RCC 7860 (cell line): ENCODE measurements at places on chromosomes 1 and 21.
A peak's percentile ranks its signal among the peaks of the same experiment; 100 is the strongest.

GRCh38 chr1:106698660-106699059, 357.8 kb upstream of the PRMT6 start:
- no peak for DNase-seq

DNA sequence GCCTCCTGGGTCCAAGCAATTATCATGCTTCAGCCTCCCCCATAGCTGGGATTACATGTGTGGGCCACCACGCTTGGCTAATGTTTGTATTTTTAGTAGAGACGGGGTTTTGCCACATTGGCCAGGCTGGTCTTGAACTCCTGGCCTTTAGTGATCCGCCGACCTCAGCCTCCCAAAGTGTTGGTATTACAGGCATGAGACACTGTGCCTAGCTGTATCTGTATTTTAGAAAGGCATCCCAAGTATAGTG, 69.3 kb downstream of the NKAIN1 start:
- no peak for DNase-seq

DNA sequence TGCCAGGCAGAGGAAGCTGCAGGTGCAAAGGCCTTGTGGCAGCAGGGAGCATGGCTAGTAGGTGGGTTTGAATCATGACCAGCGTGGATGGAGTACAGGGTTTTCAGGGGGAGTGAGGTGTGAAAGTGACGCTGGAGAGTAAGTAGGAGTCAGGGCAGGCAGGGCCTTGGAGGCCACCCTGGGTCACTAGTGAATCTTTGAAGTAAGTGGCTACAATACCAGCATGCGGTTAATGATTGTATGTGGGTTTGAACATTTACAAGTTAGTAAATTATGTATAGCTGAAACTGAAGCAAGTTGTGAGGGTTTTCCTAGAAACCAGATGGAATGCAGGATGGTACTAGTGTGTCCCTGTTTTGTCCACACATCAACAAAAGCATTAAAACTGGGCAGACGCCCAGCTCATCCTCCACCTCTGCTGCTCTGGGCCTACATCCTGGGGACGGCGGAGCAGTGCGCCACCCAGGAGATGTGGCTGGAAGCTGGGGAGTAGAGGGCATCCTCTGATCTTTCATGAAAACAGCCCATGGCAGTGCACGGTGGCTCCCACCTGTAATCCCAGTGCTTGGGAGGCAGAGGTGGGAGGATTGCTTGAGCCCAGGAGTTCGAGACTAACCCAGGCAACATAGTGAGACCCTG, 41.2 kb upstream of the B3GALNT2 start:
- no peak for DNase-seq

DNA sequence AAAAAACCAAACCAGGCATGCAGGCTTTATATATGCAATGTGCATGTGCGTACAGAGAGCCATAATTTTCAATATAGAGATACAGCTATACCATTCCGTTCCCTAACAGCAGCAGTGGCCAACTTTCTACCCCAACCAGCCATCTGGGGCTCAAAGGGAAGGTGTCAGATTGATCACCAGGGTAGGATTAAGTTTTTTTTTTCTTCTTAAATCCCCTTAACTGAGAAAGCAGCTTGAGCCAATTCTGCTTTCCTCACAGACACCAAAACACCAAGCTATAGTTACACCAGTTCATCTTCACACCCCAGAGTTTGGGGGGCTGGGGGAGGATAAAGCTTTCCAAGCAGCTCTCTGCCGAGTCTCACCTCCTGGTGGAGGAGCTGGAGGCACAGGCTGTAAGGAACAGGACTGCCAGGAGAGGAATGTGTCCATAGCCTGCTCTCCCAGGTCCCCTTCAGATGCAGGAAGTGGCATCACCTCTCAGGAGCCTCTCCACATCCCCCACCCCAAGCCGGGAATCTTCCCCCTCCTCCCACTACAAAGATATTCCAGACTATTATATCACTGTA, 87.9 kb downstream of the SSBP3 start:
- no peak for DNase-seq

DNA sequence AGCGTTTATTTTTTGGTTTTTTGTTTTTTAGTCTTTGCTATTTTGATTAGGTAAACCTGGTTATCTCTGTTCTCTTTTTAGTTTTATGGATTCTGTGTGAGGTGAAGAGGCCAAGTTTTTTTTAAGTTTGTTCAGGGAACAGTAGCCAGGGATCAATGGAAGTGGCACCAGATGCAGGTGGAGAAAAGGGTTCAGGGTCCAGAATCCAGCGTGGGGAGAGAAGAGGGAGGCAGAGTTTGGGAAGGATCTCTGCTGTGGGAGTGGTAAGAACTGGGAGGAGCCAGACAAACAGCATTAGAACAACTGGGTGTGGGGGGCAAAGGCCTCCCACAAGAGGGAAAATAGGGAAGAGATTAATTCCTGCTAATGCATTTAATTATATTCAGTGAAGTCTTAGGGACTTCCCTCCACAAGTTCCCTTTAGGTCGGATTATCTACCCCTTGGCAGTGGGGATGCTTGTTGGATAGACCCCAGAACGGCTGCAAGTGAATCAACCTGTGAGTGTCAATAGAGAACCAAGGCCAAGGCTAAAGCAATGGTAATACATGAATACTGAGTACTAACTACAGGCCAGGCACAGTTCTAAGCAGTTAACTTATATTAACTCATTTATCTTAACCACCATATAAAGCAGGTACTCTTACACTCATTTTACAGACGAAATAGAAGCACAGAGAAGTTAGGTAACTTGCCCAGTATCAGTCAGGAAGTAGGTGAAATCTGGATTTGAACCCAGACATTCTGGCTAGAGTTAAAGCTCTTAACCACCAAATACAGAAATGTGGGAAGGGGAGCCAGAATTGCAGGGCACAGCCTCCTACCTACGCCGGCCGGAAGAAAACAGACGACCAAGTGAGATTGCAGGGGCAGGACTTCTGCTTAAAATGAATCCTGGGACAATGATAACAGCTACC, 498 bp downstream of the GNAT2 start:
- DNase-seq = no peak

GRCh38 chr21:41216486-41216885, 48.5 kb downstream of the BACE2 start:
- no peak for DNase-seq

- DNase-seq = peak; percentile 44
These were observed 40.7 kb downstream of the ARHGEF10L start for GRCh38 chr1:17579951-17580939.

DNA sequence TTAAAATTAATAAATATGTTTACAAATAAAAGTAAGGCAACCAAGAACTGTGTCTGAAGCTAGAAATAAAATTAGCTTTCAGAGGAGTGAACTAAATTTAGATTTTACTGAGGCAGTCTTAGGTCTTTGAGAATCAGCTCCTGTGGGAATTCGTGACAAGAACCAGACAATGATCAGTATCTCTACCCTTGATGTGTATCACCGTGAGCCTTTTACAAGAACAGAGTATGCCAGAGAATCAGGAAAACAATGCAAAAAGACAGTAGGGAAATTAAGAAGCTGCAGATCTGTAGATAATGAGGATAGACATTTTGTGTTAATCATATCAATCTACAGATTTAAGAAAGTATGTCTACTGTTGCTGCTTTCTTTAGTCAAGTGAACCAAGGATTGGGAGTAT, 351.0 kb downstream of the COL11A1 start:
- no peak for DNase-seq

DNA sequence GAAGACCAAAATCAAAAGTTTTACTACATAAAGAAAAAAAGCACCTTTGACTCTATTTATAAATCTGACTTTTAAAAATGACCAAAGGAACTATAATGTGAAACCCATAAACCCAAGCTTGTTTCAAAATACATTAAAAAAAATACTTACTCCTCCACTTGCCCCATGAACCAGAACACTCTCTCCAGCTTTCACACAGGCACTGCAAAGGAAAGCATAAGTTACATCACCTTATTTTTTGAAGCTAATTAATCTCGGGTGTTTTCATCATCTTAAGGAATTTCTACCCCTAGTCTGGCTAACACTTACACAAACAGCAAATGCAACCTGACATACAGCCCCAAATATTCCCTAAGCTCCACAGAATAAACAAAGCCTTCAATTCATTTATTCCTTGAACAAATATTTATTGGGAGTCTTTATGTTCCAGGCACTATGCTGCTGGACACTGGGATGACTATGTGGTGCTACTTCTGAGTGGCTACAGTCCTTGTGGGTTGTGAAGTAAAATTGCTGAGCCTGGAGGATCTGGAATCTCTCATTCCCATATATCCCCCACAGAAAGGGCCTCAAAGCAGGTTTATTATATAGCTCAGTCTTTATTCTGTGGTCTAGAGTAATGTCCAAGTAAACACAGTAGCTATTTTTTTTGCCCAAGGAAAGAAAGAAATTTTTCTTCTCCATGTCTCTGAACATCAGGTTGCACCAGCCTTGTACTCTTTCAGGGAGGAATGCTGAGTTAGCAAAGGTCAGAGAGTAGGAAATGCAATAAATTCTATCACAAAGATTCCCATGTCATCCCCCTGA, 18.2 kb downstream of the CRYZ start:
- DNase-seq = no peak

DNA sequence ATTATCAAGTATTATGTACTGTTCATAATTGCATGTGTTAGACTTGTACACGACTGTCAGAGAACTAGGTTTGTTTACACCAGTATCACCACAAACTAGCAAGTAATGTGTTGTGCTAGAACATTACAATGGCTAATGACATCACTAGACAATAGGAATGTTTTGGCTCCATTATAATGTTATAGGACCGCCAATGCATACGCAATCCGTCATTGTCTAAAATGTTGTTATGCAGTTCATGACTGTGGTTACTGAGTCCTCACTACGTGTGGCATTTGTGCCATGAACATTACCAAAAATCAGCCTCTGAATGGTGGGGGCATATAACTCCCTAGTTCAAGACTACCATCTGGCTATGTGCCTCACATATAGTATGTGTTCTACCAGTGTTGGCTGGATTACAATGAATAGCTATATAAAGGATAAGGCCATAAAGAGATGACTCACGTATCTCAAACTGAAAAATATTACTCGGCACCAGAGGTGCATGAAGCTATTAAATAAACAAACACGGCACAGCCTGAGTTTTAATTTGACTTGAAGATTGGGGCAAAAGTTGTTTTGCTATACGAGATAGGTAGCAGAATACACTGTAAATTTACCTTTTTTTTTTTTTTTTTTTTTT, 89.1 kb upstream of the COL24A1 start:
- no peak for DNase-seq

DNA sequence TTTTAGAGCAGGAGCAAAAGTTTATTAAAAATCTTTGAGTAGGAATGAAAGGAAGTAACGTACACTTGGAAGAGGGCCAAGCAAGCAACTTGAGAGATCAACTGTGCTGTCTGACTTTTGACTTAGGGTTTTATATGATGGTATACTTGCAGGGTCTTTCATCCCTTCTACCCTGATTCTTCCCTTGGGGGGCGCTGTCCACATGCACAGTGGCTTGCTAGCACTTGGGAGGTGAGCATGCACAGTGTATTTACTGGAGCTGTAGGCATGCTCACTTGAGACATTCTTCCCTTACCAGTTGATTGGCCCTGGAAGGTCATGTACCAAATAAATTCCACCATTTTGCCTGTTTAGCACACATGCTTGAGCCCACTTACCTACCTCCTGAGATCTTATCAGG, 1001.3 kb upstream of the ADGRL2 start:
- no peak for DNase-seq

DNA sequence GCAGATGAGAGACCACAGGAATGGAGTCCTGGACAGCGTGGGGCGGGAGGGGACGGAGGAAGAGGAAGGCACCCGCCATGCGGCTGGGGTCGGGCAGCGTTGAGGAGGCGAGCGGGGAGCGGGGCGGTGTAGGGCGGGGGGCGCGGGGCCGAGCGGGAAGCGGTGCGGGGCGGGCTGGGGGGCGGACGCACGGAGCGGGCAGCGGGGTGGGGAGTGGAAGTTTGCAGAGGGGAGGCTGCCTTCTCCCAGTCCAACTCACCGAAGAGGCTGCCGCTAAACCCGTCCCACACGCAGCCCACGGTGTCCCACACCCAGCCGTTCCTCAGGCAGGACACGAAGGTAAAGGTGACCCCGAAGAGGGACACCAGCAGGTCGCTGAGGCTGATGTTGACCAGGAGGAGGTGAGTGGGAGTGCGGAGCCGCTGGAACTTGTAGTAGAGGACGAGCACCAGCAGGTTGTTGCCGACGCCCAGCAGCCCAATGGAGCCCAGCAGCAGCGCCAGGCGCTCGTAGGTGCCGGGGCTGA, 483 bp downstream of the CHML start:
- peak; percentile 14 for DNase-seq

DNA sequence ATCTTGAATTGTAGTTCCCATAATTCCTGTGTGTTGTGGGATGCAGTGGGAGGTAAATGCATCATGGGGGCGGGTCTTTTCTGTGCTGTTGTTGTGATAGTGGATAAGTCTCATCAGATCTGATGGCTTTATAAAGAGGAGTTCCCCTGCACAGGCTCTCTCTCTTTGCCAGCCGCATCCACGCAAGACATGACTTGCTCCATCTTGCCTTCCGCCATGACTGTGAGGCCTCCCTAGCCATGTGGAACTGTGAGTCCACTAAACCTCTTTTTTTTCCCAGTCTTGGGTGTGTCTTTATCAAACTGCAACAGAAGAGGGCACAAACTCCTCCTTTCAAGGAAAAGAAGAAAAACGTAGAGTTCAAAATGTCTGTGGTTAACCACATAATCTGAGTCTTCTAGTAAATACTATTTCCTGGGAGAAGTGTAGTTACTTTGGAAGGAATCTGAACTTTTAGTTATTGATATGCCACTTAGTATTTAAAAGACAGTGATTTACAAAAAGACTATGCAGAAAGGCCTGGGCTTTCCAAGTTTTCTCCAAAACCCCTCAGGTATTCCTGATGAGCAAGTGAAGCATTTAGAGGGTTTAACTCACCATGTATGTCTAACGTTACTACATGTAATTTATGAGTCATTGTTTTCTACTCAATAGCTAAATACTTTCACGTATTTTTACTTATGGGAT, 10.0 kb downstream of the ADAMTS1 start:
- DNase-seq = peak; percentile 80

DNA sequence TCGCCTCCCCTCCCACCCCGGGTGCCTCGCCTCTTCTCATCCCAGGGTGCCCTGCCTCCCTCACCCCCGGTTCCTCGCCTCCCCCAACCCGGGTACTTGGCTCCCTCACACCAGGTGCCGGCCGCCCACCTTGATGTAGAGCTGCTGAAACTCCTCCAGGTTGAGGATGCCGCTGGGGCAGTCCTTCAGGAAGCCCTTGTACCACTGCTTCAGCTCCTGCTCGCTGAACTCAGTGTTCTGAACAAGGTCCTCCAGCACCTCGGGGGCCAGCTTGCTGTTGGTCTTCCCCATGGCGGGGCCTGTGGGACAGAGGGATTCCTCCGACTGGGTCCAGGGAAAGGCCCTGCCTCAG, 6.9 kb downstream of the HPCAL4 start:
- no peak for DNase-seq

DNA sequence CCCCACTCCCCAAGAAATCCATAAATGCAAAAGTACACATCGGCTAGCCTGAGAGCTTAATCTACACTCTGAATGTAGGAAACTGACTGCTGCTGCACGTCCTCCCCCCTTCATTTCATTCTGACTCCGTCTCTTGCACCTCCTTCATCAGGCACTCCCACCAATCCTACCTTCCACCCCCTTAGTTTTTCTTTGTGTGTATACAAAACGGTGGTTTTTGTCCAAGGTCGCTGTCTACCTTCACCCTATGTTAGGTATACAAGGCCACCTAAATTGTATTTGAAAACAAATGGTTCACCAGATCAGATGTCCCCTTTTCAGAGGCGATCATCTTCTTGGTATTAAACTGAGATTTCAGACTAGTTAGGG, 1.9 kb downstream of the WDR26 start:
- DNase-seq = no peak

GRCh38 chr1:210321552-210321951, 7.2 kb upstream of the HHAT start:
- DNase-seq = no peak

- DNase-seq = no peak
These were observed at the start of gene AMIGO1 for GRCh38 chr1:109509176-109510134. Gene AMIGO1 (minus strand): TSS chr1:109509727. CDS start chr1:109508912, 815 bp downstream.
